ENCODE measurements at places on chromosomes 1 and 21. TPM values are rescaled to one million over a fixed set of nuclear protein-coding genes. Genes with fewer than 3 reads are reported as not detected.

- no peak for DNase-seq
Observed at GRCh38 chr1:41731516-41732030, 187.1 kb downstream of the HIVEP3 start.

SELE gene
- 17.9 TPM for total RNA-seq

- no peak for DNase-seq
Observed at GRCh38 chr1:45246760-45247159, 40.4 kb upstream of the ZSWIM5 start.

IRF6 gene
- total RNA-seq = 0.74 TPM

TMEM61 gene
- total RNA-seq = not detected
